ENCODE measurements at places on chromosomes 6 and 20.
A peak's percentile ranks its signal among the peaks of the same experiment; 100 is the strongest.

- DNase-seq, result no peak
Observed at GRCh38 chr6:56739836-56740815, 97.4 kb upstream of the DST start.

- DNase-seq, result peak; percentile 47
Observed at GRCh38 chr20:57990396-57990987, 238.0 kb downstream of the ANKRD60 start.

DNA sequence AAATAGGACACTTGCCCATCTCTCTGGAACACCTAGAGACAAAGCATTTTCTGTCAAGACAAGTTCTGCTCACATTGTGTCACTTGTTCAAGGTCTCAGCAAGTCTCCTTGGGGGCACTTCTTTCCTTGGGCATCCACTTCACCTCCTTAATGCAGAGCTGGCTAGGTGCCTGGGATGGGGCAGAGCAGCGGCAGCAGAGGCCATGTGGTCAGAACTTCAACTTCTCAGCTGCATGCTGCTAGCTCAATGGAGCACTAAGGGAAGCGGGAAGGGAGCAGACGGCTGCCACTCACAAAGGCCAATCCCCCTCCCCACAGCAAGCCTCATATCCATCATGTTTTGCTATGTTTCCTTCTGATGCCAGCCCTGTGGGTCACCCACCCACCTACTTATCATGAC, 31.5 kb downstream of the NEDD9 start:
- DNase-seq, result no peak

- DNase-seq, result no peak
Observed at GRCh38 chr20:5092765-5093339, 26.9 kb downstream of the PCNA start.

DNA sequence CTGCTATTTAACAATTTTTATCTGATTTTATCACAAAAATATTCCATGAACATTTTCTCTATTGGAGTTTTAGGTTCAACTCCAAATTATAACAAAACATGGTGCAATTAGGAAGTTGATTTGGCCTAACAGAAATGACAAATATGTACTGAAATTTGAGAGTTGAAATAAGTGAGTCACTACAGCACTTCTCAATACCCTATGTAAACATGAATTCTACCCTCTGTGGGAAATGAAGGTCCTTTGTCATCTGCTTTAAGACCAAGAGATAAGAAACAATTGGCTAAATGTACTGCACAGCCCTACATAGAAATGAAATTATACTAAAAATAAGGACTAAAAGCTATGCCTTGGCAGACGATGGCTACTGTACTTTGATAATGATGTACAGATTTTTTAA, 86.2 kb upstream of the BEND6 start:
- DNase-seq, result peak; percentile 44

- DNase-seq, result no peak
Observed at GRCh38 chr20:20755231-20755630, 42.8 kb upstream of the RALGAPA2 start.

GRCh38 chr6:163414946-163415619, 565 bp downstream of the QKI start:
- DNase-seq, result no peak

- no peak for DNase-seq
Observed at GRCh38 chr20:5085380-5085779, 34.4 kb downstream of the PCNA start.

DNA sequence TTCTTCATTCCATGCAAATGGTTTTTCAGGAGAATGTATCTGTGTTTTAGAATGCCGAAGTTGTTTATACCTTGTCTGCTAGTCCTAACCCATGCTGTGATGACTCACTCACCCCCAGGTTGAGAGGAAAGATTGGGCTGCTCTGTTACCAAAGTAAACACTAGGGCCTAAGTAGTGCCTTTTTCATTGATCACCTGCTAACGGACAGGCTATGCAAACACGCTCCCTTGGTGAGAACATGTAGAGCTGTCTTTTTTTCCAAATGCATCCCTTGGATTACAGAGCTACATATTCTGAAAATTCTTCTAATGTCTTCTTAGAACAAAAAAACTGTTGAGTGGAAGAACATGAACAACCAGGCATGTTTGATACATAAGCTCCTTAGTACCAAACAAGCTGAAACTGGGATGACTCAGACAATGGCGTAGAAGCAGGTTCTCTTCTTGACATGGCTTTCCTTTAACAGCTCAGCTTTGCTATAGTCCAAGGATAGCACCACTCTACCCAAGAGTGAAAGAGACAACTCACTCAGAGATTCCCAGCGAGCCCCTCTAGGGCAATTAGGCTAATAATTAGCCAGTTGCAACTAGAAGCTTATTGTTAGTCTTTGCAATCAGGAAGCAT, 20.5 kb downstream of the PERP start:
- peak; percentile 65 for DNase-seq

GRCh38 chr20:35837577-35838195, 65.9 kb downstream of the PHF20 start:
- DNase-seq, result peak; percentile 66

- DNase-seq, result no peak
Observed at GRCh38 chr6:77430504-77430903, 32.8 kb downstream of the HTR1B start.

DNA sequence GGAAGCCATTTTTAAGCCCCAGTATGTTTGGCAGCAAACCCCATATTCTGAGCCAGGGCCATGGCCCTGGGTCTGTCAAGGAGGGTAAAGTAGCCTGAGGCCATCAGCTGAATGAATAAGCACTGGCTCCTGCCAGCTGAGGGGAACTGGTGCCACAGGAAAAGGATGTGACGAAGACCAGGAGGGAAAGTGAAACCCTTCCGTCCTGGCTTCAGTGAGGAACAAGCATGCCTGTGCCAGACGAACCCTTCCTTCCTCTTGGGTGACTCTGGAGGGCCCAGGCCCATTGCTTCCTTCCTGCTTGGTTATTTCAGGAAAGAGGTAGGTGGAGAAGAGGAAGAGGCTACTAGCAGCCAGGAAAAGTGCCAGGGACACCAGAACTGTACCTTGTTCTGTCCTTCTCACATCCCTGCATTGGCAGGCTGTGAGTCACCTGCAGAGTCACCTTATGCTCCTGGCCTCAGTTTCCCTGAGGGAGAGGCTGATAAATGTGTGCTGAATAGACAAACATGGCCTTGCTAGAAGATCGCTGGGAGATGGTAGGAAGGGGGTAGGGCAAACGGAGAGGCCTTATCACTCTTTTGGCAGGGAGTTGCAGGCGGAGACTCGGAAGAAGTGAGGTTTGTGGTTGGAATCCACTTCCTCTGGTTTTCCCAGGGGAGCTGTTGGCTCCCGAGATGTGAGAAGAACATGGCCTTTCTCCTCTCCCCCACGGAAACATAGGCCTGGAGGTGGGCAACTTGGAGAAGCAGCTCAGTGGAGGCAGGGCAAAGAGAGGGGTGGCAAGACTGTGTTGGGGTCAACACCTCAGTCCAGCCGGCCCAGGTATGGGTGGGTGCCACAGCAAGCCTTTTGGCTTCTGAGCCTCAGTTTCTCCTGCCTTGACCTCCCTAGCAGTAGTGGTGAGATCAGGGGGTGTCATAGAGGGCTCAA, 37.4 kb downstream of the COX4I2 start:
- DNase-seq, result peak; percentile 60
